Hematopoietic multipotent progenitor cell treated with erythropoietin and hydrocortisone succinate and interleukin-3 and kit ligand, for 17 days (in vitro differentiated cells): ENCODE measurements at places on chromosomes 13 and 19.

DNA sequence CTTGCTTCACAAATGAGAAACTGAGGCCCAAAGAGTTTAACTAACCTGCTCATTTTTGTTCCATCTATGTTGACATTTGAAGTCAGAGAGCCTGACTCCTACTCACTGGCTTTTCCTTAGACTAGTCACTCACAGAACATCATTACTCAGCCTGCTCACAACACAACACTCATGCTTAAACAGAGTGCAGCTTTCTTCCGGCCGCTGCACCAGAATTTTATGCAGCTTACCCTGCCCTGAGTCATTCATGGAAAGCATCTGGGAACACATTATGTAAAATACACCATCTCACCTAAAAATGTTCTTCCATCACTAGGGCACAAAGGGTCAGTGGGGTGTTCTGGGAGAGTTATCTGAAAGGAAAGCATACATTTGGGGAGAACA, 303.4 kb downstream of the SPRY2 start:
- DNase-seq, result no peak

DNA sequence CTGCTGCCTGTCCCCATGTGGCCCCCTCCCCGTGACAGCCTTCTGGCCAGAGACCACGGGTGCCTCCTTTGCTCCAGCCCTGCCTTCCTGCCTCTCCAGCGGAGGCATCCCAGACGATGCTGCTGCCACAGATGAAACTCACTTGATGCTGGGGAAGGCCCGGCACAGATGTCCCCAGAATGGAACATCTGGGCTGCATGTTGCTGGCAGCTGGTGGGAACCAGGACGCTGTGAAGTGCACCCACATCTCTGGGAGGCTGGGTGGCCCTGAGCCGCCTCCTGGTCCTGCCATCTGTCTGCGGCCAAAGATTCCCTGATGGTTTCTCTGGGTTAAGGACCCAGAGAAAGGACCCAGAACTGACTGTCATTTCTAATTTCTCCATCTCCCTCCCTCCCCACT, 51.9 kb upstream of the PTPRS start:
- no peak for DNase-seq

GRCh38 chr19:6443986-6444385, 10.4 kb upstream of the SLC25A41 start:
- DNase-seq, result no peak

DNA sequence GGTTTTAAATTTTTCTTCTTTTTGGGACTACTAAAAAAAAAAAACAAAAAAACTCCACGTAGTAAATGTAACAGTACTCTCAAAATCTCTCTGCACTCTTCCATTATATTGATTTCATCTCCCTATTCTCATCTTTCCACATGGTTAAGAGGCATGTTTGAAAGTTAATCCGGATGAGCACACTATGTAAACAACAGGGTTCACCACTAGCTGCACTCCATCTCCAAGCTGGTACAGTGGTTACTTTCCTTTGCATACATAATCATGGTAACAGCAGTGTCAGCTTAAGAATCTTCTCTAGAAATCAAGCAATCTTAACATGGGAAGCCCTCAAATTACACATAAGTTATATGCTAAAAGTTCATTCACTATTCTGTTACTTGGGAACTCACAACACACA, 92.6 kb downstream of the MIPEP start:
- no peak for DNase-seq

DNA sequence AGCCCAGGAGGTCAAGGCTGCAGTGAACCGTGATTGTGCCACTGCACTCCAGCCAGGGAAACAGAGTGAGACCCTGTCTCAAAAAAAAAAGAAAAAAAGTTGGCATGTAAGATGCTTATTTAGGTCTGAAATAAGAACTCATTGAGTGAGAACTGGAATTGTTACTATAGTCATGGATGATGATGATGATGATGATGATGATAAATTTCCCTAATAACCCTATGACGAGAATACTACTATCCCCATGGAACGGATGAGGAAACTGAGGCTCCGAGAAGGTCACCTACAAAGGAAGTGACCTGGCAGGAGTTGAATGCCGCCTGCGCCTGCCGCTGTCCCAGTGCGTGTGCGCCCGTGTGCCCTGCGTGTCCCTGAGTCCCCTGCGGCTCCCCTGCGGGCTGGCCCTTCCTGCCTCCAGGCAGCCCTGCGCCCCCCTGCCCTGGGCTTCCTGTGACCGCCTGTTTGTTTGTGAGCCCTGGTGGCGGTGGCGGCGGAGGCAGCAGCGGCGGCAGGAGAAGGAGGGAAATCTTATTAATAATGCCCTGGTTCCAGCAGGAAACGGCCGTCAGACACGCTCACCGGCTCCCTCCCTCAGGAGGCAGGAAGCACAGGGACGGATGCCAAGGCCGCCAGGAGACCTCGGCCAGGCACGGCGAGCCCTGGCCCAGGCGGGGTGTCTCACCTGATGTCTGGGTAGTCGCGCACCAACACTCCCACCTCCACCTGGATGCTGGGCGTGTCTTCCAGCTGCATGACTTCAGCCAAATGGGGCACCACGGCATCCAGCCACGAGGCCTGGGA, 29.6 kb downstream of the EXOC3L2 start:
- no peak for DNase-seq

GRCh38 chr13:42653679-42654078, 79.7 kb downstream of the TNFSF11 start:
- no peak for DNase-seq

DNA sequence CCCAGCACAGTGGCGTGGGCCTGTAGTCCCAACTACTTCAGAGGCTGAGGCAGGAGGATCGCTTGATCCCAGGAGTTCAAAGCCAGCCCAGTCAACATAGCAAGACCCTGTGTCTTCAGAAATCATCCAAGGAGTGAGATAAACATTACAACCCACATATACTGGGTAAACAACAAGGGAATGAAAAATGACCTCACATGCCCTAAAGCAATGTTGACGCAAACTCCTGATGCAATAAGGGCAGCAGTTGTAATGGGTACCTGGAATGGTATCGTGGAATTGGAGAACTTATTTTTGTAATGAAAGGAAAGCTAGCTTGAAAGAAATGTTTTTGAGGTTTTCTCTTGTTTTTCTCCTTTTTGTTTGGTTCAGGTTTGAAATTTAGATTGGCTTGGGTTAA, 24.5 kb upstream of the LGALS16 start:
- DNase-seq, result no peak

DNA sequence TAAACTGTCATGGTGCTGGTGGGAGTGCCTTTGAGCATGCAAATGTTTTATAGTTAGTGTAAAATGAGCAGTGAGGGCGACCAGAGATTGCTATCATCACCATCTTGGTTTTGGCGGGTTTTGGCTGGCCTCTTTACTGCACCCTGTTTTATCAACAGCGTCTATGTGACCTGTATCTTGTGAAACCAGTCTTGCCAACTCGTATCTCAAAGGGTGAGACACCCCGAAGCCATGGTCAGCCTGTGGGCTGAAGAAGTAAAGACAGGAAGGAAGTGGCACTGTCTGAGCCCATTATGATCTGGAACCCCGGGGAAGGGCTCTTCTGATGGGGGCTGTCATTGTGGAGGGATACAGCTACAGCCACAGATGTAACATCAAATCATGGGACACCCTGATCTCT, 81.5 kb upstream of the FAM216B start:
- DNase-seq, result no peak

- no peak for DNase-seq
Measured at GRCh38 chr19:29088761-29089160, 124.2 kb downstream of the UQCRFS1 start.

DNA sequence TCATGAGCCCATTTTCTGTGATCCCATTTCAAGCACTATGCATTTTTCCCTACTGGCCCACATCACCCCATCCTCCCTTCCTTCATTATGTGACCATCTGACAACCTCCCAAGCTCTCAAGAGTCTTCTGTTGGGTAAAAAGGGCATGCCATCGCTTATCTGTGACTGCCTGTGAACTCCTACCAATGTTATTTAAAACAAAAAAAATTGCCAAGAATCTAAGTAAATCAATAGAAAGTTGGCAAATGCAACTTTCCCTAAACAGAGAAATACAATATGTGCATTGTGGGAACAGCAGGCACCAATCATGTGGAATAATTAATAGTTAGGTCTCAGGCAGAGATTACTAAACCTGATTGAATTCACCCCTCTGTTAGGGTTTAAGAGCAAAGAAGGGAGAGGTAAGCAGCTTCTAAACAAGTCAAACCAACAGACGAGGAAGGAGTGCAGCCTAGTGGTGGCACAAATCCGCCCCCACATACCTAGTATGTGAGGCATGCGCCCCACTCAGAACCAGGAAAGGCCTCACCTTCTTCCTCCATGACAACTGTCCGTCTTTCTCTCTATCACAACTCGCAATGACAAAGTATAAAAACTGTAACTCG, 29.8 kb downstream of the DZIP1 start:
- DNase-seq, result no peak

GRCh38 chr13:44031555-44031954, 151.9 kb downstream of the LACC1 start:
- DNase-seq, result no peak

- no peak for DNase-seq
Measured at GRCh38 chr19:11105014-11105636, 15.9 kb downstream of the LDLR start.

DNA sequence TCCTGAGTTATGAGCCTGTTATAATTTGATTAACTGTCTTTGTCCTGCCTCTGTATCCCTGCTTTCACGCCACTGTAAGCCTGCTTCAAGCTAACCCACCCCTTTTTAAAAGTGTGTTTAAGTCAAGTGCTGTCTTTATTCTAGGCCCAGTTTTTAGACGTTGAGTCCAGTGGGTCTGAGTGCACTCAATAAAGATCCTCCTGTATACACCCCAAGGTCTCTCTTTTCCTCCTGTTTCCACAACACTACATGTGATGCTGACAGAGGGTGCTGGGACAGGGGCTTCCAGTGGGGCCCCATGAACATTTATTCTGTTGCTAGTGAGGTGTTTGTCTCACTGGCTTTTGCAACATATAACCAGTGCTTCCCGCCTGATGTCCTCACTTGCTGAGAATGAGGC, 6.7 kb upstream of the F2RL3 start:
- no peak for DNase-seq

GRCh38 chr19:1466461-1467214, 12.4 kb downstream of the C19orf25 start:
- no peak for DNase-seq

DNA sequence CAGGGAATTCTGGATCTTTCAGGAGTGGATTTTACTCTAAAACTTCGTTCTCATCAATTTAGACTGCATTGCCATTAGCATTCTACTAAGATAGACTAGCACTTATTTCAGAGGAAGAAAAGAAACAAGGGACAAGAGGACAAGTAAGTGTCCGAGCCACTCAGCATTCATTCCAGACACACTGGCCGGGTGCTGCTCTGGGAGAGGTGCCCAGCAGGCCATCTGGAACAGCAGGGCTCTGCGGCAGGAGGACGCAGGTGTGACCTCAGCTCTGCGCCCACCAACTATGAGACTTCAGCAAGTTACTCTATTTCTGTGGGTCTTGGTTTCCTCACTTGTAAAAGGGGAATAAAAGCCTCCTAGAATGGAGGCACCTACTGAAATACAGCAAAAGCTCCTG, 4.2 kb downstream of the EPS15L1 start:
- no peak for DNase-seq

DNA sequence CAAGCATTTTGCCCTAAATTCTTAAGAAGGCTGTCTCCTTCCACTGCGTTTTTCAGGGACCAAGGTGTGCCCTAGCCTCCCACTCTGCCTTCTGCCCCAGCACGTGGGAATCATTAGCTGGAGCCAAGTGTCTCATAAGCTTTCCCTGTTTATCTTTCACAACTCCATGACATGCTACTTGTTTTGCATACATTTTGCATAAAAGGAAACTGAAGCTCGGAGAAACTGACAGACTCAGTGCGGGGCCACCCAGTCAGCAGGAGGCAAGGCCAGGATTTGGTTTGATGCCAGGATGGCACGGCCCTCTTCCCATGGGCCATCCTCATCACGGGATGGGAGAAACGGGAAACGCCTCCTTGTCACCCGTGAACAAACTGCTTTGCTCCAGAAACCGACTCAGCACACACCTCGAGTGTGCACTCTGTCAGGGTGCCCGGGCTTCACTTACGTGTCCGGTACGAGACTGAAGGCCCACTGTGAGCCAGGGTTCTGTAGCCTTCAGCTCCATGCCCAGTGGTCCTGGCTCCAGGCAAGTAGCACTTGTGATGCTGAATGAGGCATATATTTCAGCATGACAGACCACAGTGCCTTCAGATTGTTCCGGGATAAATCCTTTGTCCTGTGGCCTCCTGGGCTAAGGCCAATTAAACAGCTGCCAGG, 9.6 kb downstream of the CEBPA start:
- no peak for DNase-seq

DNA sequence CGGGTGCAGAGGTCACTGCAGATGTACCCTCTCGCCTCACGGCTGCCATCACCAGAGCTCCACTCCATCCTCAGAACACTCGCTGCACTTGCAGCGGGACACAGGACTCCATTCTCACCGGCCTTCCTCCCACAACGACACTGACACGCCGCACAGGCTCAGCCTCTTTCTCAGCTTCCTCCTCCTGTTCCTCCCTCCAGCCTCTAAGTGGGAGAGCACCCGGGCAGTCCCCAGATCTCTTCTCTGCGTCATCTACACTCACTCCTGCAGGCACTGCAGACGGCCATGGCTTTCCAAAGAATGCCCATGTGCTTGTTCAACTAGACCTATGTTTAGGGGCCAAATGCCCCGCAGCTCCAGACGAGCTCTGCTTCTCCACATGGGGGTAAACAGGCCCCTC, 14.3 kb upstream of the FKRP start:
- DNase-seq, result no peak

DNA sequence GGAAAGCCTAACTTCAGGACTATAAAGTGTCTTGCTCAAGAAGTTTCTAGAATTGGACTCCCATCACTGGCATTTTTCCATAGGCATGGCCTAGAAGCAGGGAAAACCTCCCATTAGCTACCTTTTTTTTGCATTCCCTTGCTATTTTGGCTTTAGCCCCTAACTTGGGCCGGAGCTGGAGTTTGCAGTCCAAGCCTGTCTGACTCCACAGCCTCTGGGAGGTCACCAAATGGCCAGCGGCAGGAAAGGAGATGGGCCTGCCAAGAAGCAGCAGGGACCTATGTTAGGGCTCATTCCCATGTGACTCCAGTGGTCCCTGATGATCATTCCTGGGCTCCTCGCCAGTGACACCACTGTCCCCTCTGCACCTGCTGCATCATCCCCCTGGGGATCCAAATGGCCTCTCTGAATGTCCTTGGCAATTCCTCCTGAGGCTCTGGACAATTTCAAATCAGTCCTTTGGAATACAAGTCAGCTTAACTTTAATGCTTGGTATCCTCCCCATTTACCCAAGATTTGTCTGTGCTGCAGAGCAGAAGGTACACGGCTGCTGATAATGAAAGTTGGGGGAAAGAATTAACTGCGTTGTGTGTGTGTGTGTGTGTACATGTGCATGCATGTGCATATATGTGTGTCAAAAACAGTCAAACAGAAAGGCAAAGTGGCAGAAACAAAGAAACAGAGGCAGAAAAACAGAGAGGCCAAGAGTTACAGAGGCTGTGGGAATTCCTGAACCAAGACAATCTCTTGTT, 69.8 kb upstream of the SERP2 start:
- no peak for DNase-seq

DNA sequence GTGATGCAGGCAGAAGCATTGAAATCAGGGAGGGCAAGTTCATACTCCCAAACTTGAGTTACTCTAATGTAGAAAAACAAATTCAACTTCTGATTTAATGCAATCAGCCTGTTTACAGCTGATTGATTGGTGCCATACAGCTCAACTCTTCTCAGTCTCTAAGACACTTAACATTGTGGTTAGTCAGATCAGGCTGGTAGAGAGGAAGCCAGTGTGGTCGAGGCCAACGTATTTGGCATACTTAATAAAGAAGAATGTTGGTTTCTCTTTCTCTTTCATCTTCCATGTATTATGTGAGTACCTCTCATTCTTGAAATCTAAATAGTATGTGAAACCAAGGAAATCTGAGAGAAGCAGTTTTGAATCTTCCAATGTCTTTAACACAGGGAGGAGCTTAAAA, 255.0 kb upstream of the SLITRK1 start:
- no peak for DNase-seq

- DNase-seq, result no peak
Measured at GRCh38 chr13:75256922-75257321, 225.0 kb downstream of the TBC1D4 start.
